T-helper 17 cell (primary cell): ENCODE measurements at places on chromosomes 12 and 14.

DNA sequence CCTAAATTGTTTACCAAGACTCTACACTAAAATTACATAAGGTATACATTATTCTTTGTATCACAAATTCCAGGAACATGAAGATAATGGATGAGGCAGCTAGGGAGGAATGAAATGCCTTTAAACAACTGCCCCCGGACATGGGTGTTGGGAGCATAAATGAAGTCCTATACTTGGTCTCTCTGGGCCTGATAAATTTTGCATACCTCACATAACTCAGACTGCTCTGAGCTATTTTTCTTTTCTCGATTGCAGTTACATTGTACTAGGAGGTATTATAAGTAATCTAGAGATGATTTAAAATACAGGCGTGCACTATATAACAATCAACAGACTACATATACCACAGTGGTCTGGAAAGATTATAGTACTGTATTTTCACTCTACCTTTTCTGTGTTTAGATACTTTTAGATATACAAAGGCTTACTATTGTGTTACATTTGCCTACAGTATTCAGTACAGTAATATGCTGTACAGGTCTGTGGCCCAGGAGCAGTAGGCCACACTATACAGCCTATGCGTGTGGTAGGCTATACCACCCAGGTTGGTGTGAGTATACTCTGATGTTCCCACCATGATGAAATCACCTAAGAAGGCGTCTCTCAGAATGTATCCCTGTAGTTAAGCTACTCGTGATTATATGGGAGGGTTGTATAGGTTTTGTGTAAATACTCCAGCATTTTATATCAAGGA lies 14.3 kb downstream of the FNTB start:
- DNase-seq = no peak

DNA sequence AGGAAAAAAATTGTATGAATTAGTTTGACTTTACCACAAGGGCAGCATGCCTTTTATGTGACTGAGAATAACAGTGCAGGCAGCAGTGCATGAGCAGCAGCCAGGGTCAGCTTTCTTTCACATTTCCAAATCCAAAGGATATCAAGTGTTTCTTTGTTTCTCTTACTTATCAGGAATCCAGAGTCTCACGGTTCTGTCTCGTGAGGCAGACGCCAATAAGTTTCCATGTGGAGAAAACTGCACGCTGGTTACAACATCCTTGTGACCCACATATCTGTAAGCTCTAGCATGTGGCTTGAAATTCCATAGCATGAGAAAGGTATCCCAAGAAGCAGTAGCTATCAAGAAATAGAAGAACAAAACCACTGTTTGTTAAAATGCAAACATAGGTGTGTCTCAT lies 27.6 kb downstream of the GALNT4 start:
- no peak for DNase-seq

DNA sequence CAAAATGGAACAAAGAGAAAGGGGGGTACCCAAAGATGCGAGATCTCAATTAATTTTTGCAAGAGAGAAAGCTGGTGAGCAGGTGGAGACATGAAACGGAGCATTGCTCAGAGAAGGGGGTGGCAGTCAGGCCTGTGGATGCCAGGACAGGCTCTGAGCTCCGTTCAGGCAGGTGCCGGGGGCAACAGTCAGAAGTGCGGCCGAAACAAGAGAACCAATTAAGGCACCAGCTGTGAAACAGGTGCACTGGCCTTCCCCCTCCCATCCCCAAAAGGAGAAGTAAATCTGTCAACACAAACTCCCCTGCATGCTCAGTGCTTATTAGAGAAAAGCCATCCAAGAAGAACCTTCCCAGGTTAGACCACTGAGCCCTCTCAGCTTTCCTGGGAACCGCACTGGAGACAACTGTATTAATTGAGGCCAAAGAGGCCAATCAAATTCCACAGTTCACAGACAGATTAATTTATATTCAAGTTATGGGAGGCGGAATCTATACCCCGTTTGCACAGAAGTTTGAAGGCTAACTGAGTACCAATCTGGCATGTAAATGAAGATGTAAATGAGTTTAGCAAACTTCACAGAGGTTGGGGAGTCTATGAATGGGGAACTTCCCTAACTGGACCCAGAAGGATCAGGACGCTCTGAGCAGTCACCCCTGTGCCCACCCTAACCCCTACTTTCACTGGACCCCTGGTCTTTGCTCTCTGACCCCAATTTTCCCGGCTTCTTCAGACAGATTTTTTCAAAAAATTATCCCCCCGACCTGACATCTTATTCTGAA lies 20.9 kb downstream of the OAS2 start:
- DNase-seq = no peak

- DNase-seq = peak; percentile 39
These were observed 28.6 kb downstream of the PIGH start for GRCh38 chr14:67571275-67571990.

DNA sequence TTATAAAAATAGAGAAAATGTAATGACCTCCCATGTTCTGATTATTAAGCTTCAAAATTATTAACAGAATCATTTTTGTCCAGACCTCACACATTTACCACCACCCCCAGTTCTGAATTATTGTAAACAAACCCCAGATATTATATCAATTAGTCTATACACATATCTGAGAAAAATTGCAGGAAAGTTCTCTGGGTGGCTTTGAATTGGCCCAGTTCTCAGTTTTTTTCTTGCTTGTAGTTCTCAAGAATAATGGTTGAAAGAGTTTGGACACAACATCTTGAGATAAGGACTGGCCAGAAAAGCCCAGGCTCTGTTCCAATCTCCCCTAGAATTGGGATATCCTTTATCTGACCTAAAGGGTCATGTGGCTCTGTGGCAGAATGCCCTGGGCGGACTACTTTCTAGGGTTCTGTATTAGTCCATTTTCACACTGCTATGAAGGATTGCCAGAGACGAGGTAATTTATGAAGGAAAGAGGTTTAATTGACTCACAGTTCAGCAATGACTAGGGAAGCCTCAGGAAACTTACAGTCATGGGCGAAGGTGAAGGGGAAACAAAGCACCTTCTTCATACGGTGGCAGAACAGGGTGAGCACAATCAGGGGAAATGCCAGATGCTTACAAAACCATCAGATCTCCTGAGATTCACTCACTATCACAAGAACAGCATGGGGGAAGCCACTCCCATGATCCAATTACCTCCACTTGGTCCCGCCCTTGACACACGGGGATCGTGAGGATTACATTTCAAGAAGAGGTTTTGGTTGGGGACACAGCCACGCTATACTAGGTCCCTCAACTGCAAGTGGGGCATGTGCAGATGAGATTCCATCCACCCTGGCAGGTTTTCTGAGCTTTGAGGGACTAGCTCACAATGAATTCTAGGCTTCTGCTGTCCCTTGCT lies 1504.6 kb upstream of the FLRT2 start:
- no peak for DNase-seq

DNA sequence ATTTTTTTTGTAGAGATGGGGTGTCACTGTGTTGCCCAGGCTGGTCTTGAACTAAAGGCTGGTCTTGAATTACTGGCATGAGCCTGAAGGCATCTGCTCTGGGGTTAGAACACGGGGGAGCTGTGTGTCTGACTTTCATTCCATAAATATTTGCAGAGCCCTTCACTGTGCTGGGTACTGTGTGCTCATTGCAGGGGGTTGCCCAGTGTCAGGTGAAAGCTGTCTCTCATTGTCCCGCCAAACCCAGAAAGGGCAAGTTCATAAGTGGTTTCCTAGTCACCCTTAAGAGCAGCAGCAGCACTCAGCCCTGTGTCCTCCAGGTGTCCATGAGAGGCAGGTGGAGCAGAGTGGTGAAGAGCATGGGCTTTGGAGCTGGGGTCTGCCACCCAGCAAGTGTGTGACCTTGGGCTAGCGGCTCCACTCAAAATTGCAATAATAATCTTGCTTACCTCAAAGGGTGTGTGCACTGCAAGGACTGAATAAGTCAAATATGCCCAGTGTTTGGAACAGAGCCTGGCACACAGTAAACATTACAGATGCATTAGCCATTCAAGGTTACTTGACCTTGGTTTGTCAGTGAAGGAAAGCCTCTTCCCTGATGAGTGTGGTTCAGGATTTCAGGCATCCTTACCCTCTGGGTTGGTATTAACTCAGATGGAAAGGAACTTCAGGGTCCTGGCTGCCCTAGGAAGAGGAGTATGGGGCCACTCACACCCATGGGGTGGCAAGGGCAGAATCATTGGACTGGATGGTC lies 4.4 kb upstream of the SMIM41 start:
- no peak for DNase-seq

- no peak for DNase-seq
These were observed 746.6 kb downstream of the LRFN5 start for GRCh38 chr14:42353315-42353714.

DNA sequence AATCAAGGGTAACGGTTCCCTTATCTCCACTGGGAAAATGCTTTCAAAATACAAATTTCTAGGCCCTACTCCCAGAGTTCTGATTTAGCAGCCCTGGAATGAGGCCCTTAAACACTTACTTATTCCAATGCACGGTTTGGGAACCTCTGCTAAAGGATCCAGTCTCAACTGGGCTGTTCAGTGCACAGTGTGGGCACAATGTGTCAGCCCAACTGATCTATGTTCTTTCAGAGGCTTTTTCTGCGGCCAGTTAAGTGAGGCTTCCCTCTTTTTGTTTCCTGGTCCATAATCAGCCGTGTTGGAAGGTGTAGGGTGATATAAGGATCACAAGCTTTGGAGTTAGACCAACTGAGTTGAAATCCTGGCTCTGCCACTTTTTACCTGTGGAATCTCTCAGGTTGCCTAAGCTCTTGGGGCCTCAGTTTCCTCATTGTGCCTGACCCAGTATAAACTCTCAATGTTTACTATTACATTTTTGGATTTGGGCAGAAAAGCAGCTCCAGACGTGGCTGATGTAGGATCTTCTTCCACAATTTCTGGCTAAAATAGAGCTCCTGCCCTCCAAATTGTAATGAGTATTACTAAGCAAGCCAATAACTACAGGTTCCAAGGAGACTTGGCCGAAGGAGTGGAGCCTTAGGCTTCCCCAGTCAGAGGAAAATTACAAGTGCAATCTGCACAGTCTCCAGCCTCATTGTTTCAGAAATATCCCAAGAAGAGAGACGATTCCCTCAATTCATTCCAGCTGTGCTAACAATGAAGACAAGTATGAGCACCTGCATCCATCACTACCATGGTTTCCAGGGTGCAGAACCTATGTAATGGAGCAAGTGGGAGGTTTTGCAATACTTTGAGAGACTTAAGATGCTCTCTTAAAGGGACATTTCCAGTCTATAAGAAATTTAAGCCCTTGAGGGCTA lies 2.3 kb upstream of the ANGEL1 start:
- no peak for DNase-seq

- no peak for DNase-seq
These were observed 353.0 kb downstream of the RAD51B start for GRCh38 chr14:68172627-68173026.

- DNase-seq = no peak
These were observed 769.5 kb upstream of the NOVA1 start for GRCh38 chr14:27367345-27367744.

- DNase-seq = no peak
These were observed 35.1 kb downstream of the ST8SIA1 start for GRCh38 chr12:22299294-22299912.

GRCh38 chr12:30909349-30910037 lies 17.1 kb upstream of the TSPAN11 start:
- DNase-seq = no peak
